Mesothelial cell of epicardium (in vitro differentiated cells): ENCODE measurements at places on chromosomes 5 and 9.

GRCh38 chr9:79765466-79765865 is 193.7 kb downstream of the TLE4 start:
- DNase-seq, result no peak

DNA sequence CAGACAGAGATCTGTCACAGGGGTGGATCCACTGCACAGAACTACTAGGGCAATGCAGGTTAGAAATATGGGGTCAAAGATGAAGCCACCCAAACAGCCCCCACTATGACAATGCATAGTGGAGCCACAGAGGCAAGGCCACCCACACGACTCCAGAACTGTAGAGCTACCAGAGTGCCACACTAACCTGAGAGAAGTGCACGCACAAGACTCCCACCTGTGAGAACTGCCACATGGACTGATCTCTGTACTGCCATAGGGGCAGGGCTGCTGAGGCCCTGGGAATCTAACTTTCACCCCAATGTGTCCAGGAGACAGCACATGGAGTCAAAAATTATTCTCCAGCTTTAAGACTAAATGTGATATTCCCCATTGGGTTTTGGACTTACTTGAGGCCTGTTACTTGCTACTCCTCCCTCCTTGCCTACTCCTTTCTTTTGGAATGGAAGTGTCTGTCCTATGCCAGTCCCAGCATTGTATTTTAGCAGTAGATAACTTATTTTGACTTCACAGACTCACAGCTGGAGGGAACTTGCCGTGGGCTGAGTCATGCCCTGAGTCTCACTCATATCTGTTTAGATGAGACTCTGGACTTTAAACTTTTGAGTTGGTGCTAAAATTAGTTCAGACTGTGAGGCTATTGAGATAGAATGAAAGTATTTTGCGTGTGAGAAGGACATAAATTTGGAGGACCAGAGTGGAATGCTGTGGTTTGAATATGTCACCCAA is 853.3 kb downstream of the MAT2B start:
- DNase-seq, result no peak

GRCh38 chr9:105093685-105094084 is 150.8 kb upstream of the SLC44A1 start:
- no peak for DNase-seq

GRCh38 chr5:169265888-169266287 is 35.1 kb downstream of the SLIT3 start:
- no peak for DNase-seq

DNA sequence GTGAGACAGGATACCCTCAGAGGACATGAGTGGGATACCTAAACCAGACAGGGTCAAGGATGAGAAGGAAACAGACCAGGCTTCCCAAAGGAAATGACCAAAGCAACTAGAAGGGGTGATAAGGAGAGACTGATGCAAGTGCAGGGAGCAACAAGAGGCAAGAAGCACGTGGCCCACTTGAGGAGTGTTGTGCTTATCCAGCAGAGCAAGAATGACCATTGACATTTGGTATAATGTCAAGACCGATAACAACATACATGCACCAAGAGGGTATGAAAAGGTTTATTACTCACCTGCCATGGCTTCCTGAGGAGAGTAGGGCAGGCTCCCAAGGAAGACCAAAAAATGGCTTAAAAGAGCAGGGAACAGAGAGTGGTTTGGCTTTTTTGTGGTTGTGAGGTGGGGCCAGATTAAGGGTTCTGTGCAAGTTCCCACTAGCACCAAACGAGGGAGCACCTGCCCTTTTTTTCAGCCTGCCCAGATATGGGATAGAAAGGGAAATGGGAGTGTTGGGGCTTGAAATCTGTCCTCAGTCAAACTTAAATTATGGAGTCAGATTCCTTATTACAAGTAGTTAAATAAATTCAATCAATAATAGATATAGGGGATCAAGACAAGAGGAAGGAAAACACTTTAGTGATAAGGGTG is 513.6 kb downstream of the RASEF start:
- no peak for DNase-seq

GRCh38 chr9:14428781-14429230 is 114.9 kb upstream of the NFIB start:
- peak; percentile 71 for DNase-seq

DNA sequence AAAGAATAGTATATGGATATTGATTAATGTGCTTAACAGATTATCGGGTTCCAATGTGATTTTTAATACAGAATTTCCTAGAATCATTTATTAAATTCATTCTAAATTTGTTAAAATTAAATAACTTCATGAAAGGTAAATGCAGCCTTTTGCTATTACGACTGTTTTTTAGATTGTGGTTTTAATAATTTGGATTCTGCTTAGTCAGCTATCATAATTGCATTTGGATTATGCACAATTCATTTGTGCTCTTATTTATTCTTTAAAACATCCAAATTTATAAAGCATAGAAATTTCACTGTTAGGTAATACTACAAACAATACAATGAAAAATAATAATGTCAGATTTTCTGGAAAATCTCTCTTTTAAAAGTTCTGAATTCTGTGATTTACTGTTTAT is 1598.5 kb downstream of the EFNA5 start:
- DNase-seq, result no peak

DNA sequence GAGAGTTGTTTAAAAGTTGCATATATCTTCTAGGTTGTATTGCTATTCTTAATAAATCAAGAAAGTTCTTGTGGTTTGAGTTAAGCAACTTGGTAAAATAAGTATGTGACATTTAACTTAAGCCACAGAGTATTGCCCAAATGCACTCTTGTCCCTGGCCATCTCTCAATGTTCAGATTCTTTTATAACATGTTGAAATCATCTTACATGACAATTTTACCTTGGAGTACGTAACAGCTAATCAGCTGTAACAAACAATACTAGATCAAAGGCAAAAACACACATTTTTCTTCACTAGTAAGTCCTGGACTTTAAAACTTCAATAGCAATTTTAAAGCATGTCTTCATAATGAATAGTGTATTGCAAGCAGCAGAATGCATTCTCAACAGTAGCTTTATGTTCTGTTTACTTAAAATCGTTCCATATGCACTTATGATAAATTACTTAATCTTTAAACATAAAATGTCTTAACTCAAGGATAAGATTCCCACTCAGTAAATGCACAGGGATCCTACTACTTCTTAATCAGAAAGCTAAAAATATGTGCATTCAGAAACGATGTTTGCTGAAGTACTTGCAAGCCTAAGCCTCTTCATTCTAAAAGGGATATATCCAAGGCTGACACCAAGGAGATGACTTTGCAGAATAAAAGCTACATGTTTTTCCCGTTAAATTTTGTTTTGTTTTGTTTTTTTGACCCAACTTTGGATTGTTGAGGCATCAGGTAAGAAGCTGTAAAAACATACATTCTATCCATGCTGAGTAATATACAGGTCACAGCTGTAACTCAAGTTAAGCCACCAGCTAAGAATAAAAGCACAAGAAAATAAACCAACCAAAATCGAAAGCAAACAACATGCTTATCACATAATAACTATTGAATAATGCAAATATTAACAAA is 86.1 kb upstream of the NFIB start:
- no peak for DNase-seq

GRCh38 chr9:135326633-135327152 is 152.9 kb upstream of the PPP1R26 start:
- DNase-seq, result peak; percentile 19
